Stimulated activated CD4-positive, alpha-beta T cell treated with anti-CD3 and anti-CD28 coated beads, Interleukin-1b, Interleukin-23, amount 100 ng/mL, for 4 hours (primary cell): ENCODE measurements at places on chromosomes 5 and 9.

DNA sequence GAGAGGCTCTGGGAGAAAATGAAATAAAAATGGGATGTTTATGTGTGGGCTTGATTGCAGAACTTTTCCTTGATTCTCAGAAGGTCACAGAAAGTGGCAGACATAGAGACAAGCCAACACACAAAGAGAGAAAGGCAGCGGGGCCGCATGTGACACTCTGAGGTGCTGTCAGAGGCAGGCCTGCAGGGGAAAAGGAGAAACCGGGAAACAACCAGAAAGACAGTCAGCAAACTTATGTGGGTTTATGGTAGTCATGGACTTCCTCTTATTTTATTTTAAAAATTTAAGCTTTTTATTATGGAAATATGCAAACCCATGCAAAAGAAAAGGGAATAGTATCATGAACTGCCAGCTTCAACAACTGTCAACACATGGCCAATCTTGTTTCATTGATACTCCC is 16.3 kb upstream of the IGFBPL1 start:
- no peak for DNase-seq

- no peak for DNase-seq
Observed at GRCh38 chr9:18075253-18075952, 398.6 kb upstream of the ADAMTSL1 start.

DNA sequence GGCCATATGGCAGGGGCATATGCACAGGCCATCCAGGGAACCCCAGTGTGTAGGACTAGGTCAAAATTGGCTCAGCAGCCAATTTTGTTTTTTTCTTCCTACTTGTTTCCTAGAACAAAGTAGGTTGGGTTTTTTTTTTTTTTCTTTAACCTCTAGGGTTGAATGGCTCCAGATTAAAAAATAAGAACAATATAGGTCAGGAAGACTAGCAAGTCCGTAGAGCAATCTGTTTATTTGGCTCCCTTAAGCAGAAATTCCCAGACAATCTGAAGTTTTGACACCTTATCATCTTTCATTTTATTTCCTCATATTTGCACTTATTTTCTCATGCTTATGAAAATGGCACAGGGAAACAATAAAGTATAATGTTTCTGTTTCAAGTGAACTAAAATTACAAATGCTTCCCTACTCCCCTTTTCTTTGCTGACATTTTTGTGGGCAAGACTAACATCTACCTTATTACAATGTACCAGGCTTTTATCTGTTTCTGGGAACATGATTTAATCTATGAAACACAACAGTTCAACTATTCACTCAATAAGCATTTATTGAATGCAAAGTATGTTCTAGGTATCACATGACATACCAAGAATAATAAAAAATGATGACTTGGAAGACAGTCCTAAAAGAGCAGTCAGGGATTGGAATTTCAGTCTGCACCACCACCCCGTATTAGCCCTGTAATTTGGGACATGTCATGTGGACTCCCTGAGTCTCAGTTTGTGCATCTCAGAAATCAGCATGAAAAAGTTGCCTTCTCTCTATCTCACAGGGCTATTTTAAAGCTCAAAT is 30.5 kb downstream of the TLR4 start:
- no peak for DNase-seq

DNA sequence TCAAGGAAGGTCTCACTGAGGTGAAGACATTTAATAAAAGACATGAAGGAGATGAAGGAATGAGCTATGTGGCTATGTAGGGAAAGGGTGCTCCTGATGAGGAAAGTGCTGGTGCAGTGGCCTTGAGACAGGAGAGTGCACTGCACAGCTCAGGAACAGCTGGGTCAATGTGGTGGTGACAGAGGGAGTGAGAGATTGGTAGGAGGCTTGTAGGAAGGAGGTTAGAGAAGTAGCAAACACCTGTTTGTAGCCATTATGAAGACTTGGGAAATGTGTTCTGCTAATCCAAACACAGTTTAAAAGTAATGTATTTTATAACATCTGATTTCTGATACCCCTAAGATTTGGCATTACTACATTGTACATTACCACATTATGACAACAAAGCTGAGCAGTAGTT is 115.1 kb upstream of the MTAP start:
- DNase-seq: no peak

DNA sequence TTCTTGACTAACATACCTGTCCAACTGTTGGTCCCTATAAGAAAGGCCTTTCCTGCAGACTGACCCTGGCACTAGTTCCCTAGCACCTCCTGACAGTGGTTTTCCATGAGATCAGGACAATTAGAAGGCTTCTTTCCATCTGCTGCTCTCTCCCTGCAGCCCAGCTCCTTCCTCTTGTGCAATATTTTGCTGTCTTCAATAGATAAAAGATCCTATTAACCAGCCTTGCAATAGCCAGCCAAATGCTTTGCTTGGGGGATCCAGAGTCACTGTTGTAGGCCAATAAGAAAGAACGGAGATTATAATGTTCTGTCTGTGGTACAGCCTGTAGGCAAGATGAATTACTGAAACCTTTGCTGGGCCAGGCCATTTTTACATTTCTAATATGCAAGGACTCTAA is 18.4 kb upstream of the NME5 start:
- DNase-seq: no peak

DNA sequence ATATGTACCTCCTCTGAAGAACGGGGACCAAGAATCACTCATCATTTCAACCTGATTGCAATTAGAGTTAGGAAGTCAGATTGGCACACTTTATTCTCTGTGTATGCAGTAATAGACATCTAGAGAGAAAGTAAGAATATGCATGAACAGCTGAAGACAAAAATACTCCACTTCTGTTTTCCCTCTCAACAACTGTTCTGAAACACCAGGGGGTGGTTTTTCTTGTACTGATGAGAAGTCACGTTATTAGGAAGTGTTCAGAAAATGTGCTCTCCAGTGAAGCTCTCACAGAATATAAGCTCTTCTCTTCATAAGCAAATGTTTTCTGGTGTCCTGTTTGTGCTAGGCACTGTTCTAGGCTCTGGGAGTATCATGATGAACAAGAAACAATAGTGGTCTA is 531.7 kb upstream of the C9orf72 start:
- DNase-seq: no peak

- DNase-seq: no peak
Observed at GRCh38 chr5:124310453-124310852, 436.0 kb downstream of the ZNF608 start.

- DNase-seq: no peak
Observed at GRCh38 chr5:149378241-149378820, 761 bp downstream of the IL17B start.
